ENCODE measurements at places on chromosomes 3 and 15. TPM values are rescaled to one million over a fixed set of nuclear protein-coding genes. Genes with fewer than 3 reads are reported as not detected.

The KLF15 gene
- not detected for polyA plus RNA-seq

The ALDH1L1 gene
- polyA plus RNA-seq, result not detected

The CD80 gene
- polyA plus RNA-seq, result 9.3 TPM

The SCN11A gene
- polyA plus RNA-seq, result not detected

The CFAP161 gene
- polyA plus RNA-seq, result not detected

The NDN gene
- polyA plus RNA-seq, result not detected

The ATP8B4 gene
- polyA plus RNA-seq, result not detected

The P2RY12 gene
- 1.7 TPM for polyA plus RNA-seq

The GRAMD2A gene
- not detected for polyA plus RNA-seq

The ARMC8 gene
- polyA plus RNA-seq, result 42.6 TPM

The SLC15A2 gene
- 2.0 TPM for polyA plus RNA-seq

The RGMA gene
- polyA plus RNA-seq, result not detected

All from IgD-negative memory B cell (primary cell).